Activated CD8-positive, alpha-beta memory T cell treated with anti-CD3 and anti-CD28 coated beads for 1 hour (primary cell): ENCODE measurements at places on chromosomes 4 and X.

DNA sequence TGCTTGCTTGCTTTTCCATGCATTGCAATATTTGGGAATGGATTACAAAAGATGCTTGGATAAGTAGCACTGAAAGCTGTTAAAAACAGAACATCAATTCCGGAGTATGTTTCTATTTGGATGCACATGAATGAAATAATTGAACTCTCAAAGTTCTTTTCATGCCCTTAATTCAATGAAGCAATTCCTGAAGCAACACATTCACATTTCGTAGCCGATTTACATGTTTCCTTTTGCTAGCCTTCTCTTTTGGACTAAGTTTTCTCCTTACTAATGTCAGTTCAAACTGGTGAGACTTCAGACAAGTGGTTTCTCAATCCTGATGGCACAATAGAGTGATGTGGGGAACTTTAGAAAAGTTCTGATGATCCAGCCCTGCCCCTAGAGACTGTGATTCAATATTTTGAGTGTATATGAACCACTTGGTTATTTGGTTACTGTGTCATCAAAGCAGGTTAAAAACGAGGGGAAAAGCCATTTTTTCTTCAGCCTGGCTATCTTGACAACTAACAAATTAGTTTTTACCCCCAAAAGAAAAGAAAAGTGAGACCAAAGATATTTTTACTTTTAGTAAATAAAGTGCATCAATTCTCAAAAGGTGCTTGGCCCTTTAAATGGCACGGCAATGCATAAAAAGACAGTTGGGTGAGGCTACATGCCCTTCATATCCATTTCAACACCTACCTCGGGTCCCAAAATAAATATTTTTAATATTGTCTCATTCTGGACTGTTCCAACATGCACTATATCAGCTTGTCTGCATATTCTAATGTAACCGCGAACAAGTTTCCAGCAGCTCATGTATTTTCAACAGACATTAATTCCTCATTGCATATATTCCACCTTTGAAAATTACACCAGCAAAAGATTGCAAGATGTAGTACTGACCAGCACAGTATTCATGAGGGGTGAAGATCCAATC lies 90.1 kb upstream of the RPL34 start:
- DNase-seq: no peak

GRCh38 chrX:129798888-129799287 lies 19.1 kb downstream of the SASH3 start:
- DNase-seq: no peak

DNA sequence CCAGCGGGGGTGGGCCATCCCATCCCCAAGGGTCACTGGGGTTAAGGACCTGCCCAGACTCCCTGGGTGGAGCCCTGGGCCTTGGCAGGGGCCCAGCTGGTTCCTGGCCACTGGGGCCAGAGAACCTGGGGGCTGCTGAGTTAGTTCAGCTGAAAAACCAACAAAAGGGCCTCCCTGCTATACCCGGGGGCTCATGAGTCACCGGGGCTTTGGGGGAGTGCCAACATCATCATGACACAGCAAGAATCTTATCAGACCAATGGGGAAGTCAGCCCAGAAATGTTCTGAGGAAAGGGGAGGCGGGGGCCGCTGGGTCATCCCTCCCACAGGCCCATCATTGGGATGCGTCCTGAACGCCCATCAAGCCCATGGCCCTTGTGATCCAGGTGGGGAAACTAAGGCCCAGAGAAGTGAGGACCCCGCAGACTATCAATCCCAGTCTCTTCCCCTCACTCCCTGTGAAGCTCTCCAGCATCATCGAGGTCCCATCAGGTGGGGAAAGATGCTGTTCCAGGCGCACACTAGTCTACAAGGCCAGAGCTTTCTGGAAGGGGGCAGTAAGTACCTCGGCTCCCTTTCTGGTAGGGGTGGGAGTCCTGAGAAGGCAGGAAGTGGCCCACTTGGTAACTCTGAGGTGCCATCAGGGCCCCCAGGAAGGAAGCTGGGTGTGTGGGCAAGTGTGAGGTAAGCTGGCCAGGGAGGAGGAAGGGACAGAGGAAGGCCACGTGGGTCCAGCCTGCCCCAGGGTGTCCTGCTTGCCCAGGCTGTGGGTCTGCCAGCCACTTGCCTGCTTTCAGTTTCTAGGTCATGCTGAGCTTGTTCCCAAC lies 4.5 kb downstream of the G6PD start:
- DNase-seq: no peak

- no peak for DNase-seq
Measured at GRCh38 chr4:47744253-47744652, 93.6 kb downstream of the CORIN start.

- no peak for DNase-seq
Measured at GRCh38 chr4:11402192-11402591, 26.5 kb downstream of the HS3ST1 start.

DNA sequence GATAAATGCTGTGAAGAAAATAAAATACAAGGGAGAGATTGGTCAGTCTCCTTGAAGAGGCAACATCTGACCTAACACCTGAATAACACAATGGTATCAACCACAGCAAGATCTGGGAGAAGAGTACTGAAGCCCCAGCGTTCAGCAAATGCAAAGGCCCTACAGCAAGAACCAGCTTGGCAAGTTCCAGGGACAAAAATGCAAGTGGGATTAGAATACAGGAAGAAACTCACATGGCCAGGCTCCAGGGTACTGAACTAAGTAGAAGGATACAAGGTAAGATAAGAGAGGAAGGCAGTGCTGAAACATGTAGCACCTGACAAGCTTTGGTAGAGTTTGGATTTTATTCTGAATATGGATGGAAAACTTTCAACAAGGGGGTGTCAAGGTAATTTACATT lies 3.6 kb downstream of the SMIM14 start:
- no peak for DNase-seq

DNA sequence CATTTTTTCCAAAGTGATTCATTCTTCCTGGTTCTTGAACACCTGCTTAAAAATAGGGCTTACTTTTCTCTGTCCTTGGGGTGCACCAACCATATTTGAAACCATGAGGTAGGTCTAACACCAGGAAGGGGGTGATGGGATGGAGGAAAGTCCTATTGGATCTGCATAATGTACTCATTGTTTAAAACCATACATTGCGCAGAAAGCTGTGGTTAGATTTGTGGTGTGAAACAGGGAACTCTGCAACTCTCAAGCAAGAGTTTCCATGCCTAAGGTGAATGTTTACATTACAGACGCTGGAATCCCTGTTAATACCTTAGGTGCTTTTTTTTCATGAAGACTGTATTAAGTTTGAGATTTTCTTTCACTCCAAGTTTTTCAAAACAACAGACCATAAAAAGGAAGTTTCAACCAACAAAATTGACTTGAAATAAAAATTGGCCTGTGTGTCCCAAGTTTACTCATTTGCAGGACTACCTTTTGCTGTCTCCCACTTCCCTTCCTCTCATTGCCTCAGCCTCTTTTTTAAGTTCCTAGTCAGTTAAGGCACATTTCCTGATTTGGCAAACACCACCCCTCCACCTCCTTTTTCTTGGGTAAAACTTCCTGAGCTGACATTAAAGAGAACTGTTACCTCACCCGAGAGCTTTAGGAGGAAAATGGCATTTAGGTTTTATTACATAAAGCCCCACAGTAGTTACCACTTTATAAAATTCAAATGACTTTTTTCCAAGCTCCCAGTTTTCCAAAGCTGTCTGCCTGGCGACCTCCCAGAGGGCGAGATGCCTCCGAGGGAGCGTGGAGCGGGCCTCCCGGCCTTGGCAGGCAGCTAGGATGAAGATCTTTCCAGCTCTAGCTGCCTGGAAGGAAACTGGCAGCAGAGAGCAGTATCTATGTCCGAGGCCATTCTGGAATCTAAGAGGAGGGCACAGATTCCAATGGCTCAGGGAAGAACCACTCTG lies 47.9 kb upstream of the RBPJ start:
- no peak for DNase-seq

DNA sequence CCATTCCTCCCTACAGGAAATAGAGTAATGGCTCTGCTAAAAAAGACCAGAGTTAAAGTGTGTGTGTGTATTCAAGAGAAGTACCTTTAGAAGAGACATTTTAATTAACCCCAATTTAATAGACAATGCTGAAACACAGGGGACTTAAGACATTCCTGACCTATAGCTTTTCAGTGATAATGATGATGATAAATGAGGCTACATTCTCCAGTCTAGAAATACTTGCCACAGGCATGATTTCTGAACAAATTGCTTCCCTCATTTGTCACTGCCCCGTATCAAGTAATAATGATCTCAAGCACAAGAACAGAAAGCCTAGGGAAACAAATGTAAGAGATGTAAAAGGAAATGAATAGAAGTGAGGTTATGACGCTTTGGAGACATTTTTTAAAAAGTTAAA lies 117.1 kb downstream of the UNC5C start:
- DNase-seq: no peak

DNA sequence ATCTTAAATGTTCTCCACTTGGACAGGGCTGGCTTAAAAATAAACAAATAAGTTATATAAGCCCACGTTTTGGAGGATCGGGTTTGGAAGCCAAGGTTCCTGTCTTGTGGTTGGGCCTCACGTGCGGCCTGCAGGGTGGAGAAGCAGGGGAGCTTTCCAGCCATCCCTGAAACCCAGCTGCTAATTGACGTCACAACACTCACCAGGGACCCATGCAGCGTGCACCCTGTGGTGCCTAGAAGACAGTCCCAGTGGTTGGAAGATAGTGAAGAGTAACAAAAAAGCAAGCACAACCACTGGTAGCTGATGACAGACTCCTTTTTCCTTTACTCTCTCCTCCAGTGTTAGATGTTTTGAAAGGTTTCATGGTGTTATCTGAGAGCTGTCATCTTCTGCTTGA lies 142.0 kb upstream of the RBPJ start:
- DNase-seq: no peak

GRCh38 chr4:2101346-2102044 lies 42.4 kb downstream of the NAT8L start:
- DNase-seq: no peak

GRCh38 chr4:182494103-182494502 lies 250.9 kb downstream of the TENM3 start:
- DNase-seq: no peak

DNA sequence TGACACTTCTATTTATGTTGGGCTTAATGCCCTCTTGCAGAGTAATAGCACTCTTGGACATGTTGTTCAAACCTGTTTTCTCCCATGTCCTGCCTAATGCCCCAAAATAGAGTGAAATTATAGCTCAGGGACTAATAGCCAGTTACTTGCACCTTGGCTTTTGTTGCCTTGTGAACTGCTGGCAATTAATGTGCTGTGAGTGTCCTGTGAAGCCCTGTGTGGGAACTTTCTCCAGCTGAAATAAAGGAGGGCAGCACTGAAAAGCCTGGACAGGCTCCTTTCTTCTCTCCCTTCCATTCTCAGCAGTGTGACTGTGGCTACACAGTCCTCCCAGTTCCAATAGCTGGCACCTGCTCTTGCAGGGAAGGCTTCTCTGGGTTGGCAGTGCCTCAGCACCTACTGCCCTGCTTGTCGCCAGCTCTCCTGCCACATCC lies 72.4 kb downstream of the DCLK2 start:
- no peak for DNase-seq

DNA sequence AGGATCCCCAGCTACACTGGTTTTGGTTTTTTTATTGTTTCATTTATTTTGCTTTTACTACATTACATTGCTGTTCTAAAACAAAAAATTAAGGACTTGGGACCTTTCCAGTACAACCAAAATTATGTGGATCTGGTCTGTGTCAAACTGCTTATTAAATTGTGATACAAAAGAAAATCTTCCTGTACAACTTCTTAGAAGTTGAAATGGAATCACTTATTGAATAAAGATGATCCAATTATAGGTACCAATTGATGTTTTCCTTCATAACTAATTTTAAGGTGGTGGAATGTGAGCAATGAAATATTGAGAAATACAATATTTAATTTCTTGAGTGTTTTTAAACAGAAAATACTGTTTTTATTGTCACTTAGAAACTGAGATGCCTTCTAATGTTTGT lies 67.3 kb downstream of the C4orf46 start:
- DNase-seq: no peak

GRCh38 chrX:25004485-25005032 lies 11.2 kb downstream of the ARX start:
- no peak for DNase-seq

DNA sequence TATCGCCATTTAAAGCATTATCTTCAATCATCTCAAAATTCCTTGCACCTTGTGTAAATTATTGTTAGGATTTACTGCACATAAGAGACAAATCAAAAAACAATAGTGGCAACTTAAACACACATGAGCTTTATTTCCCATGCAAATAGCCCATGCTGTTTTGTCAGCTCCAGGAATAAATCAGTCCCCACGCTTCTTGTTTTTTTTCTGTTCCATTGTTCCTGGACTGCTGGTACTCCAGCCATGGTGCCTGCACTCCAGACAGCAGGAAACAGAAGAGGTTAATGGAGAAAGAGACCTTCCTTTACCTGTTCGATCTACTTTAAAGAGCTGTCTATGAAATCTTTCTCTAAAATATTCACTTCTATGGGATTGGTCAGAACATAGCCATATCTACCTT lies 1515.7 kb upstream of the TENM3 start:
- no peak for DNase-seq

DNA sequence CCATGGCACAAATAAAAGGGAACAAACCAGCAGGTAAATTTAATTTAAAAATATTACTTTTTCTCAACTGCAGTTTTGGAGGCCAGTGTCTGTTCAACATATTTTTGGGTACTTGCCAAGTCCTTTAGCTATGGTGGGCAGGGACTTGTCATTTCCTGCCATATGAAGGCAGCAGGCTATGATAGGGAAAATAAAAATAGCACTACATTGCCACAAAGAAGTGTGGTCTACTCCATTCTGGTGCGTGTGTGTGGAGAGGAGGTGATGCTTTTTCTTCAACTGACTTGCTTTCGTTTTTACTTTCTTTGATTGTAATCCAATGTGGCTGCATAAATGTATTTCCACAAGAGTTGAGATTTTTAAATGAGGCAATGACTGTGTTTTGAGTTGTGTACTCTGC lies 17.2 kb downstream of the GPR174 start:
- DNase-seq: peak; percentile 3

DNA sequence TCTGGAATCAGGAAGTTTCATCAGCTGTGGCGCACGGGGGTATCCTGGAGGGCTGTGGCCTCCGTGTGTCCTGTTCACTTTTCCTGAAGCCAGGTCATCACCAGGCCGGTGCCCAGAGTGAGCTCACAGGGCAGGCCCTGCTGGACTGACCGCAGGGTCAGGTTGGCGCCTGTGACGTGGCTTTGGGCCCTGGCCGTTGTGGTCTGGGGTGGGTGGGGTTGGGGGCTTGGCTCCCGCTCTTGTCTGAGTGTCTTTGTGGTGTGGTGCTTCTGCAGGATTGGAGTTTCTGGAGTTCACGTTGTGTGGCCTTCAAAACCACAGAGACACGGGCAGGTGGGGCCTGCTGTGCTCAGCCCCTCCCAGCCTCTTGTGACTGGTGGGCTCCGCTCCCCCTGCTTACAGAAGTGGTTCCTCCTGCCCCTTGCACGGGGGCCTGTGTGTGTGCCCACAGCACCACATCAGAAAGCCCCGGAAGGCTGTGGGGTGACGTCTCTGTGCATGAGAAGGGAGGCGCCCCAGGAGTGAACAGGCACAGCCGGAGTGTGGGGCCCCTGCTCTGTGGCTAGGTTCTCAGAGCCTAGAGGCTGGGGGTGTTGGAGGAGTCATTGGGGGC lies 9.5 kb downstream of the RGS12 start:
- peak; percentile 83 for DNase-seq
